ENCODE measurements at places on chromosomes 6 and 20. TPM values are rescaled to one million over a fixed set of nuclear protein-coding genes. Genes with fewer than 3 reads are reported as not detected.
A peak's percentile ranks its signal among the peaks of the same experiment; 100 is the strongest.

DNA sequence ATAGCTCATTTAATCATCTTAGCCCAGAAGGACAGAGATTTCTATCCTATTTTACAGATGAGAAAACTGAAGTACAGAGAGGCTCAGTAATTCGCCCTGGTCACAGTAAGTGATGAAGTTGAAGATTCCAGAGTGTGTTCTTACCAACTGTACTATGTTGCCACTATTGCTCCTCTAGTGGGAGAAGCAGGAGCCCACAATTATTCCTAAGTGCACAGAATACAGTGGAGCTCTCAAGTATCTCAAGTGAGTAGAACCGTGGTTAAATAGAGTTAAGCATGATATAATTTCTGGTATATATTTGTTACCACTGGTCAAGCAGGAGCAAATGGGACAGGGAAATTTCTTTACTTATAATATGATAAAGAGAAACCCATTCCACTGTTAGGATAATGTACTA, 22.1 kb downstream of the REPS1 start:
- no peak for DNase-seq

- no peak for DNase-seq
Measured at GRCh38 chr20:1489325-1489724, 1.9 kb downstream of the SIRPB2 start.

The CBLN4 gene
- total RNA-seq = not detected

- peak; percentile 78 for DNase-seq
Measured at GRCh38 chr6:155100087-155100486, 105.0 kb downstream of the TIAM2 start.

The CTSZ gene
- 133 TPM for total RNA-seq

GRCh38 chr6:35475573-35475972, 7.4 kb downstream of the RPL10A start:
- DNase-seq = no peak

DNA sequence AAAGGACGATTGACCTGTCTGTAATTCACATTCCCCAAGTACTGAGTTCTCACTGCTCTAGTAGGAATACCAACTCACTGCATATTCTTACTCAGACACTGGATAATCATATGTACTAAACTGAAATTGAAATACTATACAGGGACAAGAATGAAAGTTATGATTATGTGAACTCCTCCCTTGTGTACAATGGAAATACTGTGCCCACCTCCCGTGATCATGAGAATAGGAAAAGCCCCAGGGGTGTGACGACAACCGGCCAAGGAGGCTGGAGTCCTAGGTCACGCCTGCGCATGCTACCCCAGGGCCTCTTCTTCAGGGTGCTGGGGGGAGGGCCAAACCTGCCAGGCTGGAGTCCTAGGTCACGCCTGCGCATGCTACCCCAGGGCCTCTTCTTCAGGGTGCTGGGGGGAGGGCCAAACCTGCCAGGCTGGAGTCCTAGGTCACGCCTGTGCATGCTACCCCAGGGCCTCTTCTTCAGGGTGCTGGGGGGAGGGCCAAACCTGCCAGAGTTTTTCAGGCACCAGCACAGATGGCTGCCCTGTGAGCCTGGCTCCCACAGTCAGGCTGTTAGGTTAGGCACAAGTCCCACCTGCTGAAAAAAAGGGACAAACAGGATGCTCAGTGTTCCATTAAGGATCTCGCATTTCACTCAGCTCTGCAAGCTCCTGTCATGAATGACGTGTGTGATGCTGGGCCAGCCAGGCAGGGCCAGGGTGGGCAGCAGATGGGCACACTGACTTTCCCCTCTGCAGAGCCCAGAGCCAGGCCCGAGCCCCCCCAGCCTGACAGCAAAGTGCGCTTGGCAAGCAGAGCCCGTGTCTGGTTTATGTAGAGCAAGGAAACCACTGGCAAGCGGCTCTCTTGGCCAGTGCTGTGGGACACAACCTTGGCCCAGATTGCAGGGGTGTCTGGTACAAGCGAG, 107.7 kb downstream of the FOXF2 start:
- peak; percentile 75 for DNase-seq

- DNase-seq = no peak
Measured at GRCh38 chr6:162377735-162378134, 349.8 kb downstream of the PRKN start.

Measured in Right ventricle myocardium superior (tissue), 1 donor.